Activated CD8-positive, alpha-beta memory T cell treated with anti-CD3 and anti-CD28 coated beads for 1 hour (primary cell): ENCODE measurements at places on chromosomes 5 and 9.

GRCh38 chr5:156096259-156096658, 230.7 kb upstream of the SGCD start:
- DNase-seq = no peak

DNA sequence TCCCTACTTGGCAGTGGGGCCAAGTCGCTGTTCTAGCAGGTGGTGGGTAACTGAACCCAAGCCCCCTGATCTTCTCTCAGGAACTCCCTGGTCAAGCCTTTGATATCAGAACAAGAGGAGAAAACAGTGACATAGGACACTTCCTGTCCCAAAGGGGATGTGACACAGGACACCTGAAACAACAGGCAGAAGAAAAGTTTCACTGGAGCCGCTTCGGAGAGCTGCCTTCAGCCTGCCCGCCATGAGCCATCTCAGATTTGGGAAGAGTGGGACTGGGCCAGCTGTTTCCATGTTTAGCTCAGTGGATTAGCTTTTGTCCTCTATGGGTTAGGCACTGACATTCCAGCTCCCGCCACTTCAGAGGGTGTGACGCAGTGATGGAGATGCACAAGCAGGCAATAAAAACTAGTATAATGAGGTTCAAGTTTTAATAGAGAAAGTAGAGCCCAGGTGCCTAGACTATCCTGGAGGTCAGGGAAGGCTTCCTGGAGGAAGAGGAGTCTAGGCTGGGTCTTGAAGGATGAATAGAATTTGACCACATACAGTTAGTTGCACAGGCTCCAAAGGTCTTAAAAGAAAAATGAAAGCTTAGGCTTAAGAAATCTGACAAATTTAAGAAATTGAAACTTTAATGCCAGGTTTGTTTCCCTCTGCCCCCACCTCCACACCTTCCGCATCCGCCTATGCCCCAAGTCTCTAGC, 104.1 kb upstream of the SPRY4 start:
- DNase-seq = no peak

GRCh38 chr5:172979778-172980177, 3.8 kb upstream of the ATP6V0E1 start:
- no peak for DNase-seq

DNA sequence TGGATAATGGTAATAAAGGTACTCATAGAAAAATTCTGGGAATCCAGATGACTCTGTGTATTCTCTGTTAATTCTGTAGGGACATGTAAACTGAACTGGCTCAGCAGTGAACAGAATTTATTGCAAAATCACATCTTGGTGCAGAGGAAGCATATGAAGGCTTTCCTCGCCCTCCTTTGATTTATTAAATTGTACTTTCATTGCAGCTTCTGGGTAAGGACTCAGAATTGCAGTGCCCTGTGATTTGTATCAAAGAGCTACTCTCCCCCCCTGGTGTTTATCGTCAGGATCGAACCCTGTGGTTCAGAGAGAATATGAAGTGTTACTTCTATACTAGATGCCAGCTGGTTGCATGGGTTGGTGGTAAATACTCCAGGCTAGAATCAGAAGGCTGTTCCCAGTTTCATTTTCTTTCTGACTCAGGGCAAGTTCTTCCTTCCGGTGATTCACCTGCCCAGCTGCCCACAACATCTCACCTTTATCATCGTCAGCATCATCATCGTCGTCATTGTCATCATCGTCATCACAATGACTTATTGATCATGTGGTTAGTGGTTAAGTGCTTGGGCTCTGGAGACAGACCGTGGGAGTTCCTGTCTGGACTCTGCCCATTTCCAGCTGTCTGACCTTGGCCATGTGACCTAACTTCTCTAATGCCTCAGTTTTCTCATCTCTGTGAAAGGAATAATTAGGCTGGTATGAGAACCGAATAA, 238.8 kb downstream of the ARHGAP26 start:
- DNase-seq = peak; percentile 50

DNA sequence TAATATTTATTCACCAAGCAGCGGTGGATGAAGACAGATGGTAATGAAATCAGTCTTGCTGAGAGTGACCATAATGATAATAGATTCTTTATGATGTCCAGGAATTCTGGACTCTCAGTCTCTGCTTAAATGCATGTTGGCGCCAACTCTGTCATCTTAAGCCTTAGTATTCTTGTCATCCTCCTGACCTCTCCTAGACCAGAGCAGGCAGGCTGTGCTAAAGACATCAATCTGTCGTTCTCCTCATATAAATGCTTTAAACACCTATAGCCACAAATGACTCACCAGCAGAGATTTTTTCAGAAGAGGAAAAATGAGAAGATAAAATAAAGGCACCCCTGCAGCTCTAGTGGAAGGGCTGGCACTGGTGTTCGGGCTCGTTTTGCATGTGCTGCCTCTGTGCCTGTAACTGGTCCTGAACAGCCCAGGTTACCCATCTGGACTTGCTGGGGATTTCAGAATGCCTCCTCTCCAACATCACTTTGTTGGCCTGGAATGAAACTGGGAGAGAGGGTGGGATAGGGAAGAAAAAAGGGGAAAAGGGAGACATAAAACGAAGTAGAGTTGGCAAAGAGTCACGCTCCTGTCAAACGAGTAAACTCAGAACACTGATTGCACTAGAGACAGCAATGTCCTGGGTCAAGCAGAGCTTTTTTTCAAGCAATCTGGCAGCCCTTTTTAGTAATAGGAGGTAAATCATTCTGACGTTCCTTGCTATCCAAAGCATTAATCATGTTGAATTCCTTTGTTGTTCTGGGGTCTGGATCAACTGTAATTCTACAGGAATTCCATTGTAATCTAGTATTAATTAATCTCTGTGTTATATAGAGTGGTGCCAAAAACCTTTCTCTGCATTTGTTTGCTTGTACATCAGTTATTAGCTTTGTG, 195.5 kb upstream of the CLINT1 start:
- no peak for DNase-seq

GRCh38 chr5:126523818-126524510, 71.1 kb downstream of the ALDH7A1 start:
- DNase-seq = no peak

- DNase-seq = no peak
Measured at GRCh38 chr9:109779711-109780452, at the start of gene PALM2AKAP2. Gene PALM2AKAP2 (plus strand): TSS chr9:109780198. CDS start chr9:109780489, 291 bp downstream.

DNA sequence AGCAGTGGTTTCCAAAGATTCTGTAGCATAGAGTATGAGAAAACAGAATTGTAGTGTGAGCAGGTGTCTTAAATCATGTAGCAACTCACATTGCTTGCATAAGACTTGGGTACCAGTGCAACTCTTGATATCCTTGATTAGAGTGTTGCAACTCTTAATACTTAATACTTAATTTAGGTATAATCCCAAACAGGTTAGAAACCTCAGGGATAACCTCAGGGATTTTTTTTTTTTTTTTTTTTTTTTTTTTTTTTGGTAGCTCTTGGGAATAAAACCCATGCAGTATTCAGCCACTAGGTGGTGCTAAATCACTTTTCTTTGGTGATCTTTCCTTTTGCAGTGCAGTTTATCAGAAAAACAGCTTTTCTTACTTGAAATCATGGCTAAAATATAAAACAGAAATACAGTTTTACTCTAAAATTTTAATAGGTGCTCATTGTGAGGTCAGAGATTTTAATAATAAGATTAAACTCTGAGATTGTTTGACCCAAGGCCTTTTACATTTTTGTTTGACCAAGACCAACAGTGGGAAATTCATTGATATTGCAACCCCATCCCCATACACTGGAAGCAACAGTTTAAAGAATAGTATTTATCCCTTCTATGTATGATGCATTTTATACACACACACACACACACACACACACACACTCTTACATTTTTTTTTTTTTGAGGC, 55.3 kb downstream of the ERAP1 start:
- DNase-seq = no peak

GRCh38 chr5:135008981-135009735, 24.9 kb downstream of the PITX1 start:
- no peak for DNase-seq

DNA sequence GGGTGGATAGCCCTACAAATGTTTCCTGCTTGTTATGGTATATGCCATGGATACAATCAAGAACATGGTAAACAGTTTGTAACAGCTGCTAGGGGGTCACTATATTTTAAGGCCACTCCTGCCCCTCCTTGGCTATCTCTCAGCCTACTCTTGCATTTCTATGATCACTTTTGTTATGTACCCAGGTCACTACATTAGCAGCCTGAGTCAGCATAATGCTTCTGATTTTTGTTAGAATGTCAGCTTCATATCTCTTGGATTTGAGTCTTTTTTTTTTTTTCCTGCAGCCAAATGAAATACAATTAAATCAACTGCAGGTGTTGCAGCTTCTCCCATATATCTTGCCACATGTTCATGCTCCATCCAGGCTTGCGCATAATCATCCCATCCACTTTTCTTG, 629.7 kb upstream of the GRAMD2B start:
- no peak for DNase-seq

DNA sequence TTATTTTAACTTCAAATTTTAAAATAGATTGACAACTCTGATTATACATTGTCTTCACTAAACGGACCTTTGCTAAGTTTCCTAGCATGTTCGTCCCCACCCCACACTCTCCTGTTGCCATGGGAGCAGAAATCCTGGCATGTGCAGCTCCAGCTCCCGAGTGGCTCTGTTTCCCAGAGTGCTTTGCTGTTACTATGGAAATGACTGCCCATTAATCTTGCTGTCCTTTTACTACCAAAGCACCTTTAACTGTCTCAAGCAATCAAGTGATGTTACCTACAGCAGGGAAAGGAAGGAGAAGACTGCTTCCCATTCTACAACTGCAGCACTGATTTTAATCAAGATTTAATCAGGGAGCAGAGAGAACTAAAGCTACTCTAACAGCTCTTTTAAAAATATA, 212.0 kb upstream of the KIF2A start:
- no peak for DNase-seq

- peak; percentile 30 for DNase-seq
Measured at GRCh38 chr9:130053504-130054324, at the start of gene GPR107. Gene GPR107 (plus strand): TSS chr9:130053906. CDS start chr9:130053933, 27 bp downstream.

DNA sequence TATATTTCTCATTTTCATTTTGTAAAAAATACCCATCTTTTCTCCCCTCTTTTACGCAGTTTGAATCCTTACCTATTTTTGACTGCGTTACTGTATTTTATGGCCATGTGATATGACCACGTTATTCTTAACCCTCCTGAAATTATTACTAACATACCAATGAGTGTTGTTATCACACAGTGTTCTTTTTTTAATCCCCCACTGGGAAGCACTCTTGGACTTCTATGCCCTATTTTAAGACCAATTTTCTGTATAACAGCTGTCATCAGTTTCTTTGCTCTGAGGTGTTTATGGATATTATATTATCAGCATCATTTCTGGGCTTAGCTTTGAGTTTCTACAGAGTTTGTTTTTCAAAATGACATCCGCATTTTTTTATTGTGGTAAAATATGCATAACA, 71.1 kb downstream of the CFAP95 start:
- DNase-seq = no peak

- no peak for DNase-seq
Measured at GRCh38 chr9:108271646-108272348, 584.0 kb downstream of the ACTL7B start.

DNA sequence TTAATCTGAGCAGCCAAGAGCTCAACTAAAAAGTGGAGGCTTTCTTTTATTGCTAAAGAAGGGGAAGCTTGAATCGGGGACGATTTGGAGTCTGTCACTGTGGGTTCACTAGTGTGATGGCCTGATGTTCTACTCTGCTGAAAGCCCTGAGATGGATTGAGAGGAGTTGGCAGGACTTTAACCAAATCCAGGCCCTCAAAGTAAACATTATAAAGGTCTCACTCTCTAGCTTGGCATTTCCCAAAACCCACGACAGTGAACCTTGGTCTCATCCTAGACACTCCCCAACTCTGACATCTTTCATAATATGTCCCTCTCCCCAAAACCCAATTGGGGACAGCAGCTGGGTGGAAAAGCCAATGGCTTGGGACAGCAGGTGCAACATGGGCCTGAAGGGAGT, 32.7 kb downstream of the TMOD1 start:
- no peak for DNase-seq

DNA sequence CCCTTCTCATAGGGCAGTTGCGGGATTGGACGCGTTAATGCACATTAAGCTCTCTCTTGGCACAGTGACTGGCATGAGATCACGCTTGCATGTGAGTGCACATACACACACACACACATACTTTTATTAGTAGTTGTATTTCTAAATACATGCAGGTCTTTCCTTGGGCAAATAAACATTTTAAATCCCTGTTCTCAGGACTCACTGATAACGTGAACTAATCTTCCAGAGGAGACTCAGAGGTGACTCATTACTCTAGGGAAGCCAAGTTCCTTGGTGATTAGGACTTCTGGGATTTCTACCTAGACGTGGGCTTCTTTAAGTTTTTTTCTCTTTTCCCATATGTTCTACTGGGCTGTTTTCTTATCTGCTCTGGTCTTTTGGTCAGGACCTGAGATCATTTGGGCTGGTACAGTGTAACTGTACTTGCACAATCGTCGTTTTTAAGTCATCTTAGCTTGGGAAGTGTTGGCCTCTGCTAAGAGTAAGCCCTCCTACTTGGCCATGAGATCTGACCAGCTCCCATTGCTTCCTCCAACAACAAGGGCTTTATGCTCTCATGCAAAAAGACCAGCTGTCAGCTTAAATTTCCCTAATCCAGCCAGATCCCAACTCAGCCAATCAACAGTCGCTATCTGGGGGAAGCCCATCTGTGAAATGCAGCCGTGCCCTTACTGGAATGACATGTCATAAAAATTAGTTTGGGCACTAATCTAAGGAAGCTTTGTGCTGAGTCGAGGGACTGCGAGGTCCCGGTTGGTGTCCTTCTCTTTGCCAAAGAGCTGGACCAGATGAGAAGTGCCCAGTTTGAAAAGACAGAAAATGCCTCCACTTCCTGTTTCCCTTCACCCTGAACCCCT, 176.4 kb upstream of the ANKRD55 start:
- DNase-seq = no peak

DNA sequence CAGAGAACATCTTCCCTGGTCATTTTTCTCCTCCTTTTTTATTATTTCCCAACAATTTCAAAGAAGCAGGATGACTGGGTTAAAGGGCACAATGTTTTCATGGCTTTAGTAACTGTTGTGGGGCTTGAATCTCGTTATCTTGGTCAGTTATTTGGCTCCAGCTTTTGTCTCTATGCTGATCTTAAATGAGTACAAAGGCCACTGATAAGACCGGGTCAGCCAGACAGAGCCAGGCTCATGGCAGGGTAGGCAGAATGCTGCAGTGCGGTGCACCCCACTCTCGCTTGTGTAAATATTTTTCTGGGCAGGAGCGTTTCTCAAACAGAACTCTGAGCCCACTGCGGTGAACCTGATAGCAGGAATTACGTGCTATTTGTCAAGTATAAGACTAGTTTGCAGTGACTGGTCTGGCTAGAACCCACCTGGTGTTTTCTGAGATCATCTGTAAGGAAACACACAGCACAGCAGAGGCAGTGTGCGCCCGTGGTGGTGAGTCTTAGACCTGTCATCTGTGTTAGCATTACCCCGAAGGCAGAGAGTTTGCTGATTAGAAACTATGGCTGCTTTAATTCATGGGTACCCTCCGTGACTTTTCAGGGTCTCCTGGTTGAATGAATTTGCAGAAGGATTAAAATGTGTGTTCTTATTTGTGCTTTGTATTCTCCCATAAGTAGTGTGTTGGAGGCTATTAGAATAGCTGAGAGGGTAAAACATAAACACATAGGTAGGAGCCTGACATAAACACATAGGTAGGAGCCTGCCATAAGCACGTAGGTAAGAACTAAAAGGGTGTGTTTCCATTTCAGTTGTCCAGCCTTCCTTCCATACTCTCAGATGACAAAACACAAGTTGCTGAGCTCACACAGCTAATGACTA, 158.6 kb upstream of the DMRT1 start:
- no peak for DNase-seq

- DNase-seq = no peak
Measured at GRCh38 chr5:109830955-109831502, 141.3 kb downstream of the MAN2A1 start.

- no peak for DNase-seq
Measured at GRCh38 chr5:73814233-73814846, 188.3 kb downstream of the ARHGEF28 start.

GRCh38 chr5:71697967-71698366, 21.1 kb upstream of the CARTPT start:
- DNase-seq = no peak
